Motor neuron (in vitro differentiated cells): ENCODE measurements at places on chromosomes 1 and 21. TPM values are rescaled to one million over a fixed set of nuclear protein-coding genes. Genes with fewer than 3 reads are reported as not detected.

Gene LMOD1
- total RNA-seq: 0.31 and 0.43 TPM in 2 replicates

DNA sequence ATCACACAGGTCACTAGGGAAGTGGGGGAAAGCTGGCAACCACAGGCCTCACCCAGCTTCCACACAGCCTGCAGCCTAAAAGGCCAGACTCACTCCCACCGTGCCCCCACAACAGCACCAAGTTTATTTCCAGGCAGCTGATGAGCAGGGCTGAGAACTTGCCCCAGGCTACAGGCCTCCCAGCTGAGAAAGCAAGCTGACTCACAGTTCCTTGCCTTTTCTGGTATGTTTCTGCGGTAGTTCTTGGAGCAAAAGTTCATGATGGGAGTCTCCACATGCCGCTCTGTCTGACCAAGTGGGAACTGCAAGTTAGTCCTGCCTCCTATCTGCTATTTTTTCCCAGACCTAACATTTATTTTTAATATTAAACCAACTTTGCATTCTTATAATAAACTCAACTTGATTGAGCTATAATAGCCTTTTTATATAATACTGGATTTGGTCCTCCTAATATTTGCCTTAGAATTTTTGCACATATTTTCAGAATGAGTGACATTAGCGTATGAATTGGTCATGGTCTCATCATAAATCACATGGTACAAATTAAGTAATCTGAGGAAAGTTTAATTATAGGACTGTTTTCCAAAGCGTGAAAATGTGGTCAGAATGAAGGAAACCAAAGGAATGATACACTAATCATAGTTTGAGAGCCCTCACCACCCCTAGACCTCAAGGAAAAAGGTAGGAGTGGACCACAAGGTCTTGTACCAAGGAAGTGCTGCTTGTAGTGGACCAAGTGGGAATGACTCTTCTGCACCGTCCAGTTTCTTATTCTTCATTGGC, 30.7 kb downstream of the RPAP2 start:
- ATAC-seq: no peak

Gene LCE3E
- total RNA-seq: 0.81 and 1.2 TPM in 2 replicates

DNA sequence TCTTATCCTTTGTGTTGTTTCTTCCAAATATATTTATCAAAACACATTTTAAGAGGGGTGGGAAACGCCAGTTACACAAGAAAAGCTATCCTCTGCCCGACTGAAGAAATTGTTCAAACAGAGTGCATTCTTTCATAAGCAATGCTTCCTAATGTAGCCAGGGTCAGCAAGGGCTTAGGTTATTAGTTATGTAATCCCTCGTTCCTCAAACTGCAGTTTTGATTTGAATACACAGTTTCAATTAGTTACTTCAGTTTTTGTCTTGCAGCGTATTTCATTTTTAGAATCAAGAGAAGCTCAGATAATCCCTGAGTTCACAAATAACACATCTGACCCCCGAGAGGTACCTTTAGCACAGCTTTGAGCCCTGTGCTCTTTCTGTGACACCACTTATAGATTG, 141.7 kb upstream of the NRIP1 start:
- no peak for ATAC-seq

DNA sequence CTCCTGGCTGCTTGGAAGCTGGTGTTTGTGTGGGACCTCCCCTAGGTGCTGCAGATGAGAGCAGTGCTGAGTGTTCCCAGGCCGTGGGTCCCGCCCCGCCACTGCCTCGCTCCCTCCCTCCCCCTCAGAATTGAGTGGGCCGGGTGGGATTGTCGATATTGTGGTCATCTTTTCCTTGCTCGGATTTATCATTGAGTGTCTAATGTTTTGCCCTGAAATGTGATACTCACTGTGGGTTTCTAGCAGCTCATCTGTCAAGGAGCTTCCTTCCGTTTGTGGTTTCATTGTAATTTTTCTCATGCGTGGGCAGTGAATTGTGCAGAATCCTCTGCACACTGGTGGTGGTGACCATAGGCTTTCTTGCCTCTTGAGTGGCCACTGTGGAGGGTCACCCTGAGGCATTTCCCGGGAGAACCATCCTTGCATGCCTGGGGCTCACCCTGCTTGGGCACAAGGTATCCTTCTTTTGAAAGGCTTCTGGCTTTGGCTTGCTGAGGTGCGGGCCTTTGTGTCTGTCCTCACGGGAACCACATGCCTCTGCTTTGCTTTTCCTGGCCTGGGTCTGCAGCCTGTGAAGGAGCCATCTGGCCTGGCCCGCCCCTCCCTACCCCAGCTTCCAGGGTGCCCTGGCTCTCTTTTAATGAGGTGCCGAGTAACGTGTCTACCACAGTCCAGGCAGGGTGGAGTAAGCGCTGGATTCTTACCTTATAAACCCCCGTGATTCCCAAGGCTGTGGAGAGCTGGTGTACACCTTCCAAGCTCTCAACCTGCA, 25.6 kb downstream of the SLX9 start:
- ATAC-seq: no peak

Gene BCAN
- 0.81 and 1.9 TPM in 2 replicates for total RNA-seq

DNA sequence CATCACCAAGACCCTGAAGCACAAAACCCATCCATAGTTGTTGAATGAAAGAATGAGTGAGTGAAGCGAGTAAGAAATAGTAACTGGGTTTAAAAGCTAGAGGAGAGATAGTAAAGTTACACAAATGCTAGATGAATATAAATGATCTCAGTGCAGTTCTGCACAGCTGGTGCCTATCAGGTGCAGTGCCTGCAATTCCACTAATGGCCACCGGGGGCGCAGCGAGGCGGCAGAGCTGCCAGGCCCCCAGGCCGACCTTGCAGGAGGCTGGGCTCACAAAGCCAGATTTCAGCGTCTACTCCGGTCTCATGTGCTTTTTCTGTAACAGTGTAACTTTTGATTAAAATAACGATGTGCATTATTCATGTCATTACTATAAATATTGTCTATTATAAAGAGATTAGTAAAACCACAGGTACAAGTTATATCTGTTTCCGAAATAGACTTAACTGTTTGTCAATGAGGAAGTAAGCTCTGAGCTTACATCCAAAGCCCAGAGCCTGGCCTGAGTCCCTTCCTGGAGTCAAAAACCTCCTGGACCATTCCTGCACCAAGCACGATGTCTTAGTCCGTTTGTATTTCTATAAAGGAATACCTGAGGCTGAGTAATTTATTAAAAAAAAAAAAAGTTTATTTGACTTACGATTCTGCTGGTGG, 477.6 kb downstream of the NPHP4 start:
- ATAC-seq: peak; percentile 88

- ATAC-seq: no peak
Measured at GRCh38 chr1:154270833-154271232, 1.6 kb upstream of the HAX1 start.
